Bronchial epithelial cell (primary cell): ENCODE measurements at places on chromosomes 1 and 21. TPM values are rescaled to one million over a fixed set of nuclear protein-coding genes. Genes with fewer than 3 reads are reported as not detected.

Gene LDLRAD1
- 0.26 and 0.90 TPM in 2 replicates for total RNA-seq

Gene TTC22
- 7.4 and 12.5 TPM in 2 replicates for total RNA-seq

Gene TDRD5
- total RNA-seq, result not detected in 2 replicates

Gene KLHL12
- 51.1 and 71.6 TPM in 2 replicates for total RNA-seq

Gene SGIP1
- 0.79 TPM in 1 of 2 replicates, not detected in the other for total RNA-seq

Gene ERICH3
- total RNA-seq, result not detected in 2 replicates

Gene TEKT2
- total RNA-seq, result under 0.01 and 0.26 TPM in 2 replicates

Gene SLC44A5
- under 0.01 and 0.38 TPM in 2 replicates for total RNA-seq

Gene RSRP1
- total RNA-seq, result 84.0 and 92.9 TPM in 2 replicates

Gene SYNJ1
- 2.6 and 3.8 TPM in 2 replicates for total RNA-seq

Gene WNT9A
- 4.2 and 7.3 TPM in 2 replicates for total RNA-seq

Gene DNAJB4
- total RNA-seq, result 6.8 and 15.7 TPM in 2 replicates

Gene FGR
- total RNA-seq, result 0.13 and 1.1 TPM in 2 replicates

Gene C1orf74
- 6.8 and 11.6 TPM in 2 replicates for total RNA-seq

Gene LGR6
- total RNA-seq, result under 0.01 TPM in 1 of 2 replicates, not detected in the other

Gene SPAG17
- total RNA-seq, result under 0.01 and 1.7 TPM in 2 replicates

Gene DNAI4
- total RNA-seq, result 1.3 and 4.6 TPM in 2 replicates

Gene STPG1
- total RNA-seq, result 5.3 and 6.8 TPM in 2 replicates

Gene DAB1
- 0.13 TPM in 1 of 2 replicates, not detected in the other for total RNA-seq

Gene DPYD
- total RNA-seq, result 1.6 and 2.7 TPM in 2 replicates

Gene FMO2
- not detected in 2 replicates for total RNA-seq

Gene KRTAP24-1
- total RNA-seq, result not detected in 2 replicates

Gene FAM131C
- 0.53 and 0.77 TPM in 2 replicates for total RNA-seq

Gene GPR37L1
- under 0.01 TPM in 1 of 2 replicates, not detected in the other for total RNA-seq
